ENCODE measurements at places on chromosomes 2 and 18.

DNA sequence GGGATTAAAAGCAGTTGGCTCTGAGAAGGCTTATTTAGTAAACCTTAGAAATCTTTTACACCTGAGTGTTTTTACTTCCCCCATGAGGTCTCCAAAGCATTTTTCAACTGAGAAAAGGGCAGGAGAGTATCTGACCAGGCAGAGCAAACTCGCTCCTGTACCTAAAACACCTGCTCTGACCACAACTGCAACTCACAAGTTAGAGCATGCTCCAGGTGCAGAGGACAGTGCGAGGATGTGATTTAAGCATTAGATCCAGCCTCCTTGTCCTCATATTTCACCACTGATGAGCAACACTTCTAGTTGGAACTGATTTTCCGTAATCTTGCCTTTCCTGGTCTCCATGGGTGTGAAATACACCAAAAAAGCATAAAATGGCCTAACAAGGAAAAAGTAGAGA is 34.5 kb upstream of the TBC1D8 start:
- DNase-seq: no peak

GRCh38 chr2:13616059-13616458 is 899.3 kb downstream of the TRIB2 start:
- no peak for DNase-seq

GRCh38 chr2:182372661-182373060 is 54.2 kb downstream of the PDE1A start:
- DNase-seq: peak; percentile 61

DNA sequence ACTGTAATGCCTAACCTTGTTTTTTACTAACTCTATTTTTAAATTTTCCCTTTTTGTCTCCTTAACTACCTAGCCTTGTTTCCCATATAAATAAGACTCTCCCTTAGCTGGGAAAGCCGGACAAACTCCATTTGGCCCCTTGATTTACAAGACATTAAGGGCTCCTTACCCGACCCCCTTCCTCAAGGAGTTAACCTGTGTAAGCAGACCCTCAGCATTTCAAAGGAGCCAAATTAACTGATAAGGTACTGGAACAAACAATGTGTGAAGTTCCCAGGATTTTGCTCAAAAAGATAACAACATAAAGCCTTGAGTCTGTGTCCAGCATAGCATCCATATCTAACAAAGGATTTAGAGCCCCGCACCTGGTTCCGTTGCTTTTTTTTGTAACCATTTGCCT is 59.6 kb upstream of the C2orf15 start:
- DNase-seq: no peak

DNA sequence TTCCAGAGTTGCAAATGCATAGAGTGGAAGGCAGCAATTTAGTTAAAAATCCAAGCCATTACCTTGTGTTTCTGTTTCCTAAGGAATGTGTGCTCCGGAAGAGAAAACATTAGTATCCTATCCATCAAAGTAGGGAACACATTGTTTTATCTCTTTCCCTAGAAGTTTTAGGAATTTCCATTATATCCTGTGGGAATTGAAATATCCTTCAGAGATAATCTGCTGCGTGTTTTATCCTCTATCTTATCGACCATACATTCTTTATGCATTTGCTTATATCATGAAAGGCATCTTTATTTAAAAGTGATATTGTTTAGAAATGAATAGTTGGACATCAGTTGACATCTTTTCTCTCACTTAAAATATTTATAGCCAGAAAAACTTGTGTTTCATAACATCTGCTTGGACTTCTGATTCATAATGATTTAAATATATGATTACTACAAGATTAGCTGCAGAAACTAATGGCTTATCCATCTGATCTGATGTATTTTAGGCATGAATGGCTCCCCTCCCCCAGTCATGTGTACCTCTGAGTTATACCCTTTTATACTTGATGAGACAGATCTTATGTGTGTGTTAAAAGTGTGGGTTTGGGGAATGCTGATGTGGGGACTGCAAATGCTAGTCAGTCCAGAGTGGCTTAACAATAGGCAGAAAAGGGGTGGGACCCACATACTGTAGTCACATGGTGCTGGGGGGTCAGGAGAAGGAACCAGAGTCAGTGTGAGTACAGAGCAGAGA is 136.2 kb upstream of the ARHGAP28 start:
- no peak for DNase-seq

- no peak for DNase-seq
These were observed 78.6 kb downstream of the BARD1 start for GRCh38 chr2:214730800-214731407.

GRCh38 chr18:61079714-61080113 is 253.5 kb upstream of the CDH20 start:
- DNase-seq: no peak

DNA sequence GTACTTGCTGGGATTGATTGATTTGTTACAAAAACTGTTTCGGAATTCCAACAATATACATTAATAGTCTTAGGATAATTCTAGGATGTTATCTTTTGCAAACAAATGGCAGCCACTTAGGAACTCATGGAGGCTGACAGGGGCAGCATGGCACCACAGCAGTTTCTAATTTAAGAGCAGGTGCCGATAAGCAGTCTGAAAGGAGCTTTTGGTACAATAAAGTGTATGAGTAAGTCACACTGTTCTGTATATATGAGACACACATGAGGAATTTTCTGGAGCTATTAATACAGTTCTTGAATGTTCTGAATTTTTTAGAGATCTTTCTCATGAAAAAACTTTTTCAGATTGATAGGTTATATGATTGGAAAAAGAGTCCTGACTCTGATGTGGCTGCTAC is 52.2 kb downstream of the EIF5B start:
- no peak for DNase-seq

GRCh38 chr18:13813271-13813849 is 10.6 kb upstream of the MC5R start:
- DNase-seq: peak; percentile 67

- no peak for DNase-seq
These were observed 81.9 kb downstream of the MOGAT1 start for GRCh38 chr2:222753251-222753824.

- peak; percentile 85 for DNase-seq
These were observed at the start of gene ARMC9 for GRCh38 chr2:231198291-231199173. Gene ARMC9 (plus strand): TSS chr2:231198631. CDS start chr2:231206239, 7,608 bp downstream.

DNA sequence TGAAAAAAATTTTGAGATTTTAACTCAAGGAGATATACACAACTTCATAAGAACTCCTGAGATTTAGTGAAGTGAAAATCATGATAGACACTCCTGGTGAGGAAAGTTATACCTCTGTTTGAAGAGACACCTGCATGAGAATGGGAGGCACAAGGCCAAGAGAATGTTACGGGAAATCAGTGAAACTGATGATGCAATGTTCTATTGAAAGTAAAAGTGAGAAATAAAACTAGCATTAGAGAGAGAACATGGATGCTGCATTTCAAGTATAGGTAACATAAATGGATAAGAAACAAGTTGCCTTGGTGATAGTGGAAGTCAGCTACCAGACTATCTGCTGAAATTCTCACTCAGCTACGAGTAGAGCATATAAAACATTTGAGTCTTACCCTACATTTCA is 562.1 kb upstream of the FANCL start:
- no peak for DNase-seq

DNA sequence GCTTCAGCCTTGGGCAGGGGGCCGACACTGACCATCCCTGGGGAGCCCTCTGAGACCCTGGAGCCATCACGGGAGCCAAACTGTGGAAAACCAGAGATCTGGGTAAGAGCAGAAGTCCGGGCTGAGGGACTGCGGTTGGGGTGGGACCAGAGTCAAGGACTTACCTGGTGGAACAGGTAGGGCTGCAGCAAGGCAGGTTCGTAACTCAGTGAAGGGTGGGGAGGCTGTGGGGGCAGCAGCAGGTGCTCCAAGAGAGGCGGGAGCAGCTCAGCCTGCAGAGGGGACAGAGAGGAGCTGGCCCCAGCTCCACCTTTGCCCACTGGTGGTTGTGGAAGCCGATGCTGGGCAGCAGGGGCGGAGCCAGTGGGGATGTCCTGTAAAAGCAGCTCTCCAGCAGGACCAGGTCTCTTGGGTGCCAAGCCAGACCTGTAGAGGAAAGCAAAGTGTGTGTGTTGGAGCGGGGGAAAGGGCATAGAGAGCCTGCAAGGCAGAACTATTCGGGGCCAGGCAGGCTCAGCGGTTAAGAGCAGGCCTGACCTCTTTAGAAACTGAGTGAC is 6.7 kb downstream of the PTPRN start:
- DNase-seq: no peak

DNA sequence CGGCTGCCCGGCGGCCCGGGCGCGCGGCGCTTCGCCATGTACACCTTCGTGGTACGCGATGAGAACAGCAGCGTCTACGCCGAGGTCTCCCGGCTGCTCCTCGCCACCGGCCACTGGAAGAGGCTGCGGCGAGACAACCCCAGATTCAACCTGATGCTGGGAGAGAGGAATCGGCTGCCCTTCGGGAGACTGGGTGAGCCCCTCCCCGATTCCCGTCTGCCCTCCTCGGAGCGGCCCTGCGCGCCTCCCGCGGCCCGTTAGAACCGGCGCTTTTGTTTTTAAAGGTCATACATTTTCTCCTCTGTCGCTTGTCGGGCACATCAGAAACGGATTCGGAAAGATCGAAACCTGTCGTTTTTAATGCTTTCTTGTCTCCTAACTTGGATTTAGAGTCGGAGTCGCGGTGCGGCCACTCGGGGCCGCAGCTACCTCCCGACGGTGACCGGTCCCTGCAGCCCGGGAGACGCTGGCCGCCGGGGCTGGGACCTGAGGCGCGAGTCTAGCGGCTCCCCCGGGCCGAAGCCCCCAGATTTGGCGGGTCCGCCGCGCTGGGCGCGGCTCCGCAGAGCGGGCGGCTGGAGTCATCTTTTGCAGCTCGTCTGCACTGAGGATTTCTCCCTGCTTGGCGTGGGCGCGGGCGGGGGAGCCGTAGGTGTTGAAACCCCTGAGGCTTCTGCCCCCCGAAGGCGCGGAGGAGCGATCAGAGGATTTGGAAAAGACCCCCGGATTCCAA is 519 bp downstream of the TTL start:
- DNase-seq: peak; percentile 63

GRCh38 chr2:202950592-202950991 is 38.5 kb downstream of the CARF start:
- no peak for DNase-seq

- DNase-seq: no peak
These were observed 697.5 kb upstream of the RAB6C start for GRCh38 chr2:129281791-129282530.

Measured in H54 (cell line).